NCI-H2171 (cell line): ENCODE measurements at places on chromosomes 7 and 10.

DNA sequence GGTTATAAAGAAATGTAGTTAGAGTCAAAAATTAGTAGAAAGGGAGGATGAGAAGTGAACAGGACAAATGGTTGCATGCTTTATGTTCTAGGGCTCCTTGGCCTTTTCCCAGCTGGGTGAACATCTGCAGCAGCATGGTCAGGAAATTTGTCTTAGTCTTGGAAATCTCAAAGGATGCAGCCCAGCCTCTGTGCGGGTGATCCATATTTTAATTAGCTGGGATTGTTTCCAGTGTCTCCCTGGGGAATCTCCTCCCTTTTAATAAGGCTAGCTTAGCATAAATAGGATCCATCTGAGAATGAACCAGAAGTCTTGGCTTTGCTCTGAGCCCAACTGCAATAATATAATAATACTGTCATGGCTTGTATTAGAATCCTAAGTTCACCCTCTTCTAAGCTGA lies 198.3 kb downstream of the PRKG1 start:
- DNase-seq, result no peak

- no peak for DNase-seq
Observed at GRCh38 chr10:104345941-104346340, 7.7 kb upstream of the ITPRIP start.

- no peak for DNase-seq
Observed at GRCh38 chr7:157974678-157975230, 612.9 kb downstream of the PTPRN2 start.

DNA sequence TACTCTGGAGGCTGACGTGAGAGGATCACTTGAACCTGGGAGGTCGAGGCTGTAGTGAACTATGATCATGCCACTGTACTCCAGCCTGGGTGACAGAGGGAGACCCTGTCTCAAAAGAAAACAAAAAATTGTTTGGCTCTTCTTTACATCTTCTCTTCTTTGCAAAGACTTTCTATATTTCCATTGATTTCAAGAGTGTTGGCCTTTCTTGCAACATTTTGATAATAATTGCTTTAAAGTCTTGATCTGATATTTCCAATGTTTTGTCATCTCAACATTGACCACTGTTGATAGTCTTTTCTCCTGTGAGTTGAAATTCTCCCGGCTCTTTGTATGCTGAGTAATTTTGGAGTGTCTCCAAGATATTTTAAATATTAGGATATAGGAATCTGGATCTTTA lies 17.8 kb upstream of the CLDN4 start:
- no peak for DNase-seq

- no peak for DNase-seq
Observed at GRCh38 chr7:48252995-48253394, 81.7 kb downstream of the ABCA13 start.

DNA sequence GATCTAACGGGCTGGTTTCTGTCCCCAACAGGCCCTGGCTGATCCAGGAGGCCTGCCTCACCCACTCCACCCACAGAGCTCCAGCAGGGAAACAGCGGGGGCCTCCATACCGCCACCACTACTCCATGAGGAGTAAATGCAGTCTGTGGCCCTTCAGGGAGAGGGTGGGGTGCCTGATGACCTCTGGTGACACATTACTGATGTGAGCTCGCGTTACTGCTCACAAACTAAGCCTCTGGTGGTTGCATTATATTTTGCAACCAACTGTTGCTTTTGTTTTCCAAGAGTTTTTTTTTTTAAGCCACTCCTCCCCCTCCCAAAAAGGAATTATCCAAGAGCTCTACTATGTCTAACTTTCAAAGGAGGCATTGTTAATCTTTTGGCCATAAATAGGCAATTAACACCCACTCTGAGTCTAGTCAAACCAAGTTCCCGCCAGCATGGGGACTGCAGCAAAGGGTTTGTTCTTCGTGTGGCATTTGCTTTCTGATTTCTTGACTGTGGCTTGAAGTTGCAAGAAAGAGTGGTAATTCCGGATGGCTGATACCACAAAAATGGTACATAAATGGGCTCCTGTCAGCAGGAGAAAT lies 72.6 kb downstream of the FAM53B start:
- no peak for DNase-seq

- DNase-seq, result no peak
Observed at GRCh38 chr10:131573256-131573655, 261.7 kb upstream of the TCERG1L start.

DNA sequence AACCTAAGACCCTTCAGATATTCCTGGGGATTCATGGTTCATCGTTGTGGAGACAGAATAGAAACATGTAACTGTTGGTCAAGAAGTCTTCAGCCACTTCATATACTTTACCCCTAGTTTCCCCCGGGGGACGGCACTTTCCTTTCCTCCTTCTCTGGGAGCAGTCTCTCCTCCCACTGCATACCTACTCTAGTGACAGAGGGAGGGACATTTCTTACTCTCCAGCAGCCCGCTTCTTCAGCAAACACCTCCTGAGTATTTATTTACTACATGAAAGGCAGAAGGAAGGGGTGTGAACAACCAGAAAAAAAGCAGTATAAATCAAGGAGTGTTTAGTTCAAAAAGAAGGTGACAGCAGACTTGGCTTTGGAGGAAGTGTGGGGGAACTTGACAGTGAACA lies 69.0 kb downstream of the LHFPL3 start:
- DNase-seq, result no peak

DNA sequence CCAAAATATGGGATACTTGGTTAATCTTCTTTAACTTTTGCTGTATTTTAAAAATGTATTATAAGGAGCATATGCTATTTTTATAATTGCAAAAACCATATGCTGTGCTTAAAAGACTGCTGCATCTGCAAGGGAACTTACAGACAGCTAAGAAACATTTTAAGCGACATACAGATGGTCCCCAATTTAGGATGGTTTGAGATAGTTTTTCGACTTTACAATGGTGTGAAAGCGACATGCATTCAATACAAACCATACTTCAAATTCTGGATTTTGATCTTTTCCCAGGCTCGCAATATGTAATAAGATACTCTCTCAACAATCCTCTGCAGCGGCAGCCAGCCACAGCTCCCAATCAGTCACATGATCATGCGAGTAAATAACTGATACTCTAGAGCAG lies 73.2 kb downstream of the SHTN1 start:
- DNase-seq, result no peak

GRCh38 chr10:13039761-13040160 lies 38.2 kb upstream of the CCDC3 start:
- no peak for DNase-seq

DNA sequence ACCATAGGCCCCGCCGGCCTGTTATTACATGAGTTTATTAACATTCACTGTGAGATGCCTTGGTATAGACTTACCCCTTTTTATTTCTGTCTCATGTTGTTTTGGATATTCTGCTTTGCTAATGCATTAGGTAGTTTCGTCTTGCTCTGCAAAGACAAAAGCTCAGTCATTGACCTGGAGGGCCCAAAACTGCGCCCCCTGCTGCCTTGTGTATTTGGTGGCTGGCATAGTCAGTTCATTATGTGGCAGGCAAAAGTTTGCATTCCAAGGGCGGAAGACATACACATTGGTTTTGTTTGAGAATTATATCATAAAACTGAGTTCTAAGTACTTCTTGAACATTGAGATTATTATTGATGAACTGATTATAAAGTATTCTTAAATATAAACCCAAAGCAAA lies 372.5 kb downstream of the SDK1 start:
- no peak for DNase-seq

GRCh38 chr7:4052130-4052529 lies 630.0 kb upstream of the FOXK1 start:
- no peak for DNase-seq

GRCh38 chr7:45682836-45683555 lies 108.8 kb downstream of the ADCY1 start:
- DNase-seq, result no peak

- no peak for DNase-seq
Observed at GRCh38 chr7:96308253-96308949, 13.5 kb downstream of the SLC25A13 start.

GRCh38 chr10:51699145-51699474 lies 285 bp downstream of the CSTF2T start:
- DNase-seq, result no peak

DNA sequence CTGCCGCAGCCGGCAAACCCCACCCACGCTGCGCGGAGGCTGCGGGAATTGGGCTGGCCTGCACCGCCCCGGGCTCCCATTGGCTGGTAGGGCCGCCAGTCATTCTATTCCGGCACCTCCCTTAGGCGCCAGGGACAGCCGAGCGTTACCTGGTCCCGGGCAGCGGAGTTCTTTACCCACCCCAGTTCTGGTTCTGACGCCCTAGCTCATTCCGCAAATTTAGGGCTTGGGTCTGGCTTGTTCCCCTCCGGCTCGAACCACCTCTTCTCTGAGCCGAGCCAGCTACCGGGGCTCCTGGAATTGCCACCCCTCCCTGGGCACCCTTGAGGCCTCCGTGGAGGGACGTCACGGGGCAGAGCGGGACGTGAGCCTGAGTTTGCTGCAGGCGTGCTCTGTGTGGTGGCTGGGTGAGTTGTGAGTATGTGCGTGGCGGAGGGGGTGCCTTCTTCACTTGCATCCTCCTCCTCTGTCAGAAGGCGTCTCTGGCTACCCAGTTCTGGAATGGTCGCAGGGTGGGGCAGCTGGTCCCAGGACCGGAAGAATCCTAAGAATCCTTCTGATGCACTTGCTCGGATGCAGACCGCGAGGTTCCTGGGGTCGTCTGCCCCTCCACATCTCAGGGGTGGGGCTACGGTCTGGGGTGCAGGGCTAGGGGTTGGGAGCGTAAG lies at the start of the genes PDZD7 and SFXN3:
Gene PDZD7 (minus strand): TSS at position 2 of the 668 bp plus-strand sequence. CDS start 910 bp downstream, outside the sequence.
Gene SFXN3 (plus strand): TSS at position 107 of the 668 bp plus-strand sequence. CDS start 3,461 bp downstream, outside the sequence.
- peak; percentile 74 for DNase-seq

- DNase-seq, result peak; percentile 23
Observed at GRCh38 chr10:99330347-99330924, 1.3 kb downstream of the CNNM1 start.

DNA sequence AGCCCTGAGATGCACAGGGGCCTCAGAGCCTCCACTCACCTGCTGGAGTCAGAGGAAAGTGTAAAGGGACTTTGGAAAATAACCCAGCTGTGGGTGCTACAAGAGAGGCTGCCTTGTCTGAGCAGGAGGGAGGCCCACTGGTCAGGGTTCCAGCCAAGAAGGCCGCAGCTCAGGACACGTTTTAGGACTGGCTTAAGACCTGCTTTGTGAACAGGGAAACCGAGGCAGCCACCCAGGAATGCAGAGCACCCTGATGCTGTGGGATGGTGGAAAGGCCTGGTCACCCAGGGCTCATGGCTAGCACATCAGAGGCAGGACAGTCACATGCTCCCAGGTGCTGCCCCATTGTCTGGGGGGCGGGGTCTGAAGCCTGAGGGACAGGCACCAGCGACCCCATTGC lies 38.9 kb upstream of the CHST15 start:
- no peak for DNase-seq

DNA sequence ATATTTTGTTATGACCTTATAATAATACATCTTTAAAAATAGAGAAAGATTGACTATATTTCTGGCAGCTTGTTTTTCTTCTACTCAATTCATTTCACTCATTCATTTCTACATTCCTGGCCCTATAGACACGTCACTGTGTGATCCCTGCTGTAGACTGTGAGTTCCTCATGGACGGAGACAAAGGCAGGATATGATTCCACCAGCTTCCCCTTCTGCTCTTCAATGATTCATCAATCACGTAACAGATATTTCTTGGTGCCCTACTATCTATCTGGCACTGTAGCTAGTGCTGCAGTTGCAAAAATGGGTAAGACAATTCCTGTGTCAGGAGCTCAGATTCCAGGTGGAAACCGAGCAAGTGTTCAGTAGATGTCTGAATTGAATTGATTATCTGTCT lies 415.0 kb downstream of the SFMBT2 start:
- DNase-seq, result no peak

- no peak for DNase-seq
Observed at GRCh38 chr7:21718391-21718790, 175.6 kb downstream of the DNAH11 start.

- DNase-seq, result no peak
Observed at GRCh38 chr10:101781984-101782810, 1.0 kb downstream of the NPM3 start.

- DNase-seq, result peak; percentile 55
Observed at GRCh38 chr7:158829021-158829341, 328 bp downstream of the ESYT2 start.

- no peak for DNase-seq
Observed at GRCh38 chr7:80241671-80242070, 107.0 kb downstream of the GNAI1 start.

DNA sequence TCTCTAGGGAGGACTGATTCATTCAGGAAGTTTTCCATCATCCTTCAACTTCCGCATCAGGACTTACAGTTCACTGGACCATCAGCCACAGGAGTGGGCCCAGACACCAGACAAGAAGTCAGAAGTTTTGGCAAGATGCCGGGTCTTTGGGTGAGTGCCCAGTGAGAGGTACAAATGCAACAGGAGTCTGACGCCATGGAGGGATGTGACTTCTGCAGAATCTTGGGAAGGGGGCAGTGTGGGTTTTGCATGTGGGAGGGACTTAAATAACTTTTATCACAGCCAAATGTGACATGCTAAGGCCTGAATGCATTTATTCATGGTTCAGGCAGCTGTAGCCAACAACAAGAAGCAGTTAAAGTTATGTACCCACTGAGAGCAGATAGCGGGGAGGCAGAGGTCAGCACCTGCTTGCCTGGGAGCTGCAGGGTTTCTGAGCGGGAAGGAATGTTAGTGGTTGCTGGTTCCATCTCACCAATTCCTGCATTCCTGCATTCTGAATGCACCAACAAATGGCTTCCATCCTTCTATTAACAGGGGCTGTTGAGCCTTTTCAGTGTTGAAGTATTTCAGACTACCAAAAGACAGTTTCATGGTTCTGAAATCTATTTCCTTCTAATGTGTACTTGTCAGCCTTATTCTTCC lies 375.2 kb downstream of the PAXIP1 start:
- no peak for DNase-seq

GRCh38 chr10:132329565-132330485 lies 2.2 kb upstream of the LRRC27 start:
- no peak for DNase-seq

GRCh38 chr10:32049113-32049512 lies 7.1 kb downstream of the KIF5B start:
- DNase-seq, result no peak

DNA sequence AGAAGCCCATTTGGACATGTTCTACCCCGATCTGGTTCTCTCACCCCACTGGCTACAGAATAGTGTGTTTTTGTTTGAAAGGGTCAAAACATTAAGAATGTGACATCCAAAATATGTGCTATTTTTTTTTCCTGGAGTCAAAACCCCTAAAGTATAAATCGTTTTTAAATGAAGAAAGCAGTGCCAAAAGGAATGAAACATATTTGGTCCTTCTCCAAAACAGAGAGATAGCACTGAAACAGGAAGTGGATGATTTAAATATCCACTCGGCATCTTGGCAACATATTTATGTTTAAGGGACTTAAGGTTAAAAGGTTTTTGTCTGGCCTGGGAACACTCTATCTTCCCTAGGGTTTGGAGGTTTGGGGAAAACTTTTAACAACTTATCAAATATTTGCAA lies 32.3 kb downstream of the CALD1 start:
- no peak for DNase-seq

- no peak for DNase-seq
Observed at GRCh38 chr7:32102432-32102873, 32.2 kb upstream of the PDE1C start.
